ENCODE measurements at places on chromosomes 11 and 22.

DNA sequence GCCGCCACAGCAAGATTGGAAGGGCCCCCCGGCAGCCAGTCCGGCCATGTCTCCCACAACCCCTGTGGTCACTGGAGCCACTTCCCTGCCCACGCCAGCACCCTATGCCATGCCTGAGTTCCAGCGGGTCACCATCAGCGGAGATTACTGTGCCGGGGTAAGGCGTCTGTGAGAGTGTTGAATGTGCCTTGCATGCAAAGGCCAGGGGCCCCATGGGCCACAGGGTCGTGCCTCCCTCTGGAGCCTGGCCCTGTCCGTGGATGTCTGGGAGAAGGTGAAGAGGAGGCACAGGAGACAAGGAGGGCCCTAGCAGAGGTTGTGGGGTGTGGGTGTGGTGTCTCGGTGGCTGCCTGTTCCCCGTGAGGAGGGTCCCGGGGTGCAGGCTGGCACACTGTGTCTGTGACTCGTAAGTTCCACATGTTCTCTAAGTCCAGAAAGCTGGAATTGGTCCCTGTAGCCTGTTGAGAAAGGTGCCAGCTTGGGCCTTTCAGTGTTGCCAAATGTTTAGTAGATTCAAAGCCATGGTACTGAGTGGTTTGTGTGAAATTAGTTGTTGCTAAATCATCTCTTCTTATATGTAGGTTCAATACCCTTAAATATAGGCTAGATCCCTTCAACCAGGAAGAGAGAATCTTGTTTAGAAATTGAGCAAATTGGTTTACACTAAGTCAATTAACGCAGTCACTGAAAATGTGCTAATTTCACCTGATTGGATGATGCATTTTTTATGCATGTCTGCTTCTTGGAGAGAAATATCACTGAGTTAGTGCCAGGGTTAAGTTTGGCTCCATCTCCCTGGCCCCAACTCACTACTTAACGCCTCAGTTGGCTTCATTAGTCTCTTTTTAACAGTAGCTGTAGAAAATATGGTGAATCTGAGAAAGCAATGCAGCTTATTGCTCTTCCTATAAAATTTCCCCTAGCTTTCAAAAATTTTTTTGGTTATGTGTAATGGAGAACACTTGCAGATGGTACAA lies 23.8 kb downstream of the AMPD3 start:
- peak; percentile 51 for DNase-seq

DNA sequence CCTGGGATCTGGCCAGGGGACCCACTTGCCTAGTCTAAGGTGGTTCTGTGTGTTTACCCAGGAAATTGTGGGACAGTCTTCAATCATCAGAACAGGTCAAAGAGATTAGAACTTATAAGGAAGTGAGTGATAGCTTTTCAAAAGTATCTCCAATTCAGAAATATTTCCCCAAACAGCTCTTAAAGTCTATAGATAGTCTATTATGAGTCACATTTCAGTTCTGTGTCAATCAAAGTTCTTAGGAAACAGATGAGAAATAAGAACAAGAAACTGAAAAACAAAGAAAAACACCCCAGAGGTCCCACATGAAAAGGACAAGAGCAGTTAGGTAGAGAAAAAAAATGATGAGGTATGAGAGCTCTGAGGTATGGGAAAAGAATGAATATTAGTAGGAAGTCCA lies 381.4 kb upstream of the MPPED2 start:
- DNase-seq = no peak

DNA sequence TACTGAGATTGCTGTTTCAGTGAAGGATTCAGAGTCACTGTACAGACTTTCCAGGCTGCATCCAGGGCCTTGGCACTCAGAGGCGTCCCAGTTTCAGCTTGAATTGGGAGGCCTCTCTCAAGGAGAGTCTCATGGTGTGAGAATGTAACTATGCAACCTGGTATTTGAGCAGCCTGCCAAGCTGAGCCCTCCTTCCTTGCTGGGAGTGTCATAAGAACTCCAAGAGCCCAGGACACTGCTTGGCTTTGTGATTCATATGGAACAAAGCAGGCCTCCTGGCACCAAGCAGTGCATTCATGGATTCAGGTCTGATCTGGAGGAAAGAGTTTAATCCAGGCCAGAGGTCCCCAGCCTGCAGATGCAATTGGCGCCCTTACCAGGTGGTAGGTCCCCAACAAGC lies 171.7 kb downstream of the DBX1 start:
- peak; percentile 71 for DNase-seq

DNA sequence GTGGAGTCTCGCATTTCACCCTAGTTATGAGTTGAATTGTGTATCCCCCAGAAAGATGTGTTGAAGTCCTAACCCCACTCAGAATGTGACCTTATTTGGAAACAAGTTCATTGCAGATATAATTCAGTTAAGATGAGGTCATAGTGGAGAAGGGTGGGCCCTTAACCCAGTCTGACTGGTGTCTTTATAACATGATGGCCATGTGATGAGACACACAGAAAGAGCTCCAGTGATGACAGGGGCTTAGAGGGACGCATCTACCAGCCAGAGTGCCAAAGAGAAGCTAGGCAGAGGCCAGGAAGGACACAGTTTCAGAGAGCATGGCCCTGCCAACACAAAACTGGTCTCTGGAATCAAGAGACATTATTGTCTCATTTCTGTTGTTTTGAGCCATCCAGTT lies 50.3 kb downstream of the LARGE1 start:
- peak; percentile 42 for DNase-seq

GRCh38 chr11:1235306-1235900 lies 12.5 kb downstream of the MUC5B start:
- DNase-seq = no peak
